ENCODE measurements at places on chromosomes 3 and 15.

- no peak for DNase-seq
These were observed 14.7 kb upstream of the HHATL start for GRCh38 chr3:42717306-42717705.

DNA sequence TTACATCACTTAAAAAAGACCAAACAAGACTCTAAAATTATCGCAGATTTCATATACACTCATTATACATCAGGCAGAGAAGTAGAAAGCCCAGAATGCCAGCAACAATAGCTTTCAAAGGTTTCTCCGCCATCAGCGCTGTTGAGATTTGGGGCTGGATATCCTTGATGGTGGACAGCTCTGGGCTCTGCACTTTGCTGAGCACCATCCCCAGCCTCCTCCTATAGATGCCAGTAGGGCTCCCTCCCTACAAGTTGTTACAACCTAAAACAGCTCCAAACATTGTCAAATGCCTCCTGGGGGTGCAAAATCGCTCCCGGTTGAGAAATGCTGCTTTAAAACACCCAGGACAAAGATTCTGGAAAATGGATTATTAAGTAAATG lies 73.5 kb downstream of the ATP10A start:
- no peak for DNase-seq

GRCh38 chr3:120516136-120516535 lies 65.3 kb upstream of the FSTL1 start:
- no peak for DNase-seq

- DNase-seq: no peak
These were observed 158.5 kb downstream of the FBLN2 start for GRCh38 chr3:13707456-13707855.

DNA sequence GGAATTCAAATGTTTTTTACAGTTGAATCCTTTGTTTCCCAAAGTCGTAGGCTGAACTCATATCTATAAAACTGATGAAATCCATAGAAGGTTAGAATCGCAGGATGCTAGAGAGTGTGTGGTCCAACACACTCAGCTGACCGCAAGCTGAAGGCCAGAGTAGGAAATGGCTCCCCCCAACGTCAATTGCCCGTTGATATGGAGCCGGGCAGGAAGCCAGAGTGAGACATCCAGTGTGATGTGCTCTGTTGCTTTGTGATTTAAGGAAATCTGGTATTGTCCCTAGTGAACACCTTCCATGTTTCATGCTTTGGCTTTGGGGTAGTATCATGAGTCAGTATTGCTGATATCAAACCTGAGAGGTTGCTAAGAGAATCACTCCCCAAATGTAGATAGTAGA lies 5.8 kb upstream of the MEX3B start:
- DNase-seq: no peak

DNA sequence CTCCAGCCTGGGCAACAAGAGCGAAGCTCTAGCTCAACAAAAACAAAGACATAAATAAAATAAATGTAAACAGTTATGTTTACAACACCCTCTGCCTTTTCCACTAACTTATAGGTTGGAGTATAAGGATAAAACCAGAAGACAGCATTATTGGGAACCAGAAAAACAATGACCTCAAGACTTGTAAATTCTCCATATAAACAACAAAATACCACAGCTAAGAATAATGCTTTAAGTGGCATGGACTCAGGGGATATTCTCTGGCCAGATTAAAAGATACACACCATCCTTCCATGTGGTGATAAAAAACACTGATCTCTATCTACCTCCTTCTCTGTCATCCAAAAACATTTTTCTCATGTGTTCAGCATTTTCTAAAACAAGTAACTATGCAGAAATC lies 500.6 kb downstream of the MAGI1 start:
- DNase-seq: no peak

GRCh38 chr15:37814847-37815515 lies 119.5 kb upstream of the TMCO5A start:
- no peak for DNase-seq

GRCh38 chr3:171860830-171861535 lies 17.8 kb downstream of the TMEM212 start:
- no peak for DNase-seq

Measured in T-helper 1 cell (primary cell).